Dermis microvascular lymphatic vessel endothelial cell (primary cell): ENCODE measurements at places on chromosomes 4 and X. TPM values are rescaled to one million over a fixed set of nuclear protein-coding genes. Genes with fewer than 3 reads are reported as not detected.
A peak's percentile ranks its signal among the peaks of the same experiment; 100 is the strongest.

DNA sequence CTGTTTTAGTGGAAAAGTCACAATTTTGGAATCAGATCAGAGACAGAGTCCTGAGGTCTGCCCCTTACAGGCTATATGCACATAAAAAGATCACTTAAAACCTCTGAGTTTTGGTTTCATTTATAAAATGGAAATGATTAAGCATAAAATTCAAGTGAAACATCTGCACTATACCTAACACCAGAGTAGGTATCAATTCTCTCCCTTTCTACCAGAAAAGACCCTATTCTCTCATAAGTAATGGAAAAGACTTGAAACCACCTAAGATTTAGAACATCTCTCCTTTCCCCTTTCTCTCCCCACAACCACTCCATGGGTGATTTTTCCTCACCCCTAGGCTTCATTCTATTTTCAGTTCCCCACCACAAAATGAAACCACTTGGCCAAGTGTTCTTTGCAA lies 907 bp downstream of the LHFPL1 start:
- DNase-seq = no peak

GRCh38 chr4:16075975-16076757 lies 7.7 kb downstream of the PROM1 start:
- DNase-seq = no peak

TCEANC gene
- 1.2 and 1.6 TPM in 2 replicates for total RNA-seq

HTR2C gene
- total RNA-seq = not detected in 2 replicates

- no peak for DNase-seq
Measured at GRCh38 chrX:138006180-138006579, 440.3 kb downstream of the ZIC3 start.

PDZD11 gene
- 28.5 and 35.9 TPM in 2 replicates for total RNA-seq

DNA sequence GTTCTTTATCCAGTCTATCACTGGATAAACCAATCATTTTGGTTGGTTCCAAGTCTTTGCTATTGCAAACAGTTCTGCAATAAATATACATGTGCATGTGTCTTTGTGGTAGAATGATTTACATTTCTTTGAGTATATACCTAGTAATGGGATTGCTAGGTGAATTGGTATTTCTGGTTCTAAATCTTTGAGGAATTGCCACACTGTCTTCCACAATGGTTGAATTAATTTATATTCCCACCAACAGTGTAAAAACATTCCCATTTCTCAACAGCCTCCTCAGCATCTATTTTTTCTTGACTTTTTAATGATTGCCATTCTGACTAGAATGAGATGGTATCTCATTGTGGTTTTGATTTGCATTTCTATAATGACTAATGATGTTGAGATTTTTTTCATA lies 791.7 kb upstream of the AGA start:
- no peak for DNase-seq

DNA sequence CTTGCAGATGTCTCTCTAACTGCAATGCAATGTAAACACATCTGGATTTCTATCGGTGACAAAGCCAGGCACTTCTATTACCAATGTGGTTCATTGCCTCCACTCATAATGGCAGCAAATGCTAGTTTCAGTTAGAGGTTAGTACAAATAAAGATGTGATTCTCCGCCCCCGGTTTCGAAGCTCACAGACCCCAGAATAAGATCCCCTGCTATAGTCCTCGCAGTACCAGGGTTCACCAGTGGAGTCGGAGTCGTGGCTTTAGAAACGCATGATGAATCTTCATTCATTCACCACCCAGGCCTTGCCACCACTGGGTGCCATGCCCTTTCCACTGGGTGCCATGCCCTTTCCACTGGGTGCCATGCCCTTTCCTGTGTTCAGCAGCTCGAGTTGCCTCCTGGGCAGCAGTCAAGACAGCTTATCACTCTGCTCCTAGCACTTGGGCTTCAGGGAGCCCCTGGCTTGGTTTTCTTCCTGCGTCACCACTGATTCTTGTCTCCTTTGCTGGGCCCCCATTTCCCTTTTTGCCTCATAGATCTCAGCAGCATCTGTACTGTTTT lies 3.5 kb upstream of the NAA10 start:
- no peak for DNase-seq

DNA sequence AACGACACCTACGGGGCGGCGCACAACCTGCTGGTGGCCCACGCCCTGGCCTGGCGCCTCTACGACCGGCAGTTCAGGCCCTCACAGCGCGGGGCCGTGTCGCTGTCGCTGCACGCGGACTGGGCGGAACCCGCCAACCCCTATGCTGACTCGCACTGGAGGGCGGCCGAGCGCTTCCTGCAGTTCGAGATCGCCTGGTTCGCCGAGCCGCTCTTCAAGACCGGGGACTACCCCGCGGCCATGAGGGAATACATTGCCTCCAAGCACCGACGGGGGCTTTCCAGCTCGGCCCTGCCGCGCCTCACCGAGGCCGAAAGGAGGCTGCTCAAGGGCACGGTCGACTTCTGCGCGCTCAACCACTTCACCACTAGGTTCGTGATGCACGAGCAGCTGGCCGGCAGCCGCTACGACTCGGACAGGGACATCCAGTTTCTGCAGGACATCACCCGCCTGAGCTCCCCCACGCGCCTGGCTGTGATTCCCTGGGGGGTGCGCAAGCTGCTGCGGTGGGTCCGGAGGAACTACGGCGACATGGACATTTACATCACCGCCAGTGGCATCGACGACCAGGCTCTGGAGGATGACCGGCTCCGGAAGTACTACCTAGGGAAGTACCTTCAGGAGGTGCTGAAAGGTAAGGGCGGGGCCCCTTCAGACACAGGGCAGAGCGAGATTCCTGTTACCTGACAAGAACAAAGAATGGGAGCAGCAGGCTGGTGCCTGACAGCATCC lies 11.7 kb downstream of the RPL9 start:
- peak; percentile 77 for DNase-seq

CHRDL1 gene
- under 0.01 TPM in 1 of 2 replicates, not detected in the other for total RNA-seq

MRPS18C gene
- total RNA-seq = 16.7 and 24.6 TPM in 2 replicates
